ENCODE measurements at places on chromosomes 5 and 9.

DNA sequence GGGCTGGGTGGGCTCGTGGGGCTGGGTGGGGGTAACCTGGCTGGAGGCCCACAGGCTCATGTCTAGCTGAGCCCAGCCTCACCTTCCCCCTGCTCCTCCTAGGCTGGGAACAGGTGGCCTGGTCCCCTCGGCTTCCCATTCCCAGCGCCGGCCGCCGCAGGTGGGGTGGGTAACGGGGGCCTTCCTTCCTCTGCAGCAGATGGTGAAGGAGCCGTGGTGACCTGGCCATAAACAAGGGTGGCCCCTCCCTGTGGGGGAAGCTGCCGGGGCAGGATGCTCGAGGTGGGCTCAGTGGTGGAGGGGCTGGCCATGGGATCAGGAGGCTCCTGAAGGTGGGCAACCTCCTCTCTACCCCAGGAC, 41.0 kb upstream of the EGFL7 start:
- ATAC-seq: no peak

DNA sequence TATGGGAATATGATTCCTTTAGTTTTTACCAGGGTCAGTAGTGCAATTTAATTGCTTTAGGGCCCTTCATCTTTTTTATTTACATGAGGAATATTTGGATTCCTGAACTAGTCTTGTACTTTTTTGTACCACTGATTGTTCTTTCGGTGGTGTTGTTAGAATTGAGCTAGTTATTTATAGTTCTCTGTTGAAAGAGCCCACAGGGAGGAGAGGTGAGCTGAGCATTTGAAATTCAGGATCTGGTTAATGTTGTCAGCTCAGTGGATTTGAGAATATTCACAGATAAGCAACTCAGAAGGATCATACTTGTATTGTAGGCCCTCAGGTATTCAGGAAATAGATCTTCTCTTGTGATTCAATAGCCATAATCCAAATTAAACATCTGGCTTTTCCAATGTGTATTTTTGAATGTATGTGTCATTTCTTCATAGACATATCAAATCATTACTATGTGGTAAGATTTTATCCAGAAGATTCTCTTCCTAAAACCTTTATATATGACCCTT, 613.2 kb downstream of the ISL1 start:
- ATAC-seq: no peak

- ATAC-seq: no peak
Measured at GRCh38 chr9:79662537-79662956, 90.8 kb downstream of the TLE4 start.

- ATAC-seq: no peak
Measured at GRCh38 chr5:37836592-37837413, 3.0 kb downstream of the GDNF start.

DNA sequence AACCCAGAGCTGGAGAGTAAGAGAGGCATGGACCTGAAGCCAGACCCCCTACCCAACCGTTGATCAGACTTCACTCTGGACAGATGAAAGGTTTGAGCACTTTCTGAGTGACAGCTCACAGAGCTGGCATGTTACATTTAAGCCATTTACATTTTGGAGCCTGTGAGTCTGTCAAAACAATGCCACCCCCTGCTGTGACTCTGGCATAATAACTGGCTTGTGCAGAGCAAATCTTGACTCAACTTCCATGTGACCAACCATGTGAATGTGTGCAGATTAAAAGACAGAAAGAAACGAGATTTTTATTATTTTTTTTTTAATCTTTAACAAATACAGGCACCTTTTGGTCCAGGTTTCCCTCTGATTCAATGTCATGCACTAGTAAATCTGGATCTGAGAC, 48.5 kb downstream of the MFAP3 start:
- no peak for ATAC-seq

- ATAC-seq: no peak
Measured at GRCh38 chr9:18260521-18260920, 213.4 kb upstream of the ADAMTSL1 start.

DNA sequence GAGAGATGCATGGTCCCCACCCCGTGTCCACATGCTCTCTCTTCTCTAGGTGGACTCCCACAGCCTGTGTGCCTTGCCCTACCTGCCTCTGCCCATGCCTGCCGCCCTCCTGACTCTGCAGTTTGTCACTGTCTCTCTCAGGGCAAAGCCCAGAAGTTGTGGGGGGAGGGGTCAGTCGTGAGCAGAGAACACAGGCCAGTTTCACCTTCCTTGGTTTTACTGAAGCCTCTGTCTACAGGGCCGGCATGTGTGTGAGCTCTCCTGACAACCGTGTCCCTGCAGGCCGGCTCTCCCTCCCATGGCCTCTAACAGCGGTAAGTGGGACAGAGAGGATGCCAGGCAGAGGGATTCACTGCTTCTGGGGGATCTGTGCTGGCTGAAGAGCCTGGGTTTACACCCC, 43.5 kb upstream of the SLC25A51 start:
- ATAC-seq: no peak

DNA sequence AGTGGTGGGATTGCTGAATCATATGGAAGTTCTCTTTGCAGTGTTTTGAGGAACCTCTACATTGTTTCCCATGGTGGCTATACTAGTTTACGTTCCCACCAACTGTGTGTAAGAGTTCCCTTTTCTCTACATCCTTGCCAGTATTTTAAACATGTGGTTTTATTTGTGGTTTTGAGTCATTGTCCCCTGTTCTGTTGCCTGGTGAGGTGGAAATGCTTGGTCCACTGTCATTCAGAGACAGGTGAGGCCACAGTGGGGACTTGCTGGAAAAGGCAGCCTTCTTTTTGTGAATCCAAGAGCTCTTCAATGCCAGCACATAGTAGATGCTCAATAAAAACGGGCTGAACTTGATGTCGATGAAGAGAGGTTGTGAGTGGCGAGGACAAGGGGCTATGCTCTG, 44.2 kb downstream of the SH3PXD2B start:
- peak; percentile 25 for ATAC-seq

GRCh38 chr5:102955488-102955887, 164.4 kb downstream of the GIN1 start:
- ATAC-seq: no peak

DNA sequence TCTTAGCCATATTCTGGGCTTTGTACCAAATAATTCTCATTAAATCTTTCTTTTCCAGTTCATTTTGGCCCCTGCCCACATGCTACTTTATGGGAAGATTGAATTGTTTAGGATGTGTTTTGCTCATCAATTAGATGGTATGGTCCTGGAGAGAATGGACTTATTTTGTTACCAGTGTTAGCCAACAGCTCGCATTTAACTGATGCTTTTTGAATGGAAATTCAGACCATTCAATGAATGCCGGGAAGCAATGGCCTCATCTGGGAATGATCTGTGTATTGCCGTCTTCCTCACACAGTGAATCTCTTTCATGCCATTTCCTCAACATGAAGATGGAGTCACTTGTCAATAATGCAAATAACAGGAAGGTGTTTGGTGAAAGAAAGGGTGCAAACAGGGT, 370.6 kb upstream of the PIK3R1 start:
- ATAC-seq: no peak

- no peak for ATAC-seq
Measured at GRCh38 chr5:164057121-164057520, 551.7 kb downstream of the MAT2B start.

DNA sequence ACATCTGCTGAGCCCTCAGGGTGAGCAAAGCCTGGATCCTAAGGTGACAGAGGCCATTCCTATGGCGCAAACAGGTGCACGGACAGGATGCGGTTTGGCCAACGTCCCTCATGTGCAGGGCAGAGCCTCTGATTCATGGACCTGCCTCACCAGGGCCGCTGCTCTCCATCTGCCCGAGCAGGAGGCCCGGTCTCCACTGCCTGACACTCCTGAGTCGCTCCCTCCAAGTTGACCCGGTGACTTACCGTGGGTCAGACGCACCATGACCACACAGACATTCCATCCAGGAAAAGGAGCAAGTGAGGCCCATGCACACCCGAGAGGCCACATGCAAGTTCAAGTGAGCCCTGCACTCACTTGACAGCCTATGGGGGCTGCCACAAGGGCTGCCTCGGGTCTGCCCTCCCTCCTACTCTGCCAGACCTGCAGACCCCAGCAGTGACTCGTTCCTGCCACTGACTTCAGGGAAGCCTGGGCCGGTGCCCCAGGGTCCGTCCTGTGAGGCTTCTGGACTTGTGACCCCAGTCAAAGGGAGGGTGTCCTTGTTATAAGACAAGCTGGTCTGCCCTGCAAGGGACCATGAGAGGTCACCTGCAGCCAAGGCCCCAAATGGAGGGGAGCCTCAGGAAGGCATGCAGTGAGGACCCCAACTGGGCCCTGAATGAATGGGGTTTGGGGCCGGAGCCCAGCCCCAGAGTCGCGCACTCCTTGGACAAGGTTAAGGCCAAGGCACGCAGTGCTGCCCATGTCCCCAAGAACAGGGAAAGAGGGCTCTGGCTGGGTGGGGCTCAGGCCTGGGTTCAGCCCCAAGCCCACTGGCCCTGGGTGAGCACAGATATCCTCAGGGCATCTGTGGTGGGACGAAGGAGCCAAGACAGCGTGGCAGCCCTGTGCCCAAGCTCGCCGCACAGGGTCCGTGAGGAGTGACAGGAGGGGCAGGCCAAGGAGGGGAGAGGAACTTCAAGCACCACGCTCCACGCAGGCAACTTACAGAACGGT, 10.1 kb downstream of the BRD3OS start:
- no peak for ATAC-seq

- ATAC-seq: no peak
Measured at GRCh38 chr9:105093685-105094084, 150.8 kb upstream of the SLC44A1 start.

- ATAC-seq: no peak
Measured at GRCh38 chr9:82443312-82443711, 454.7 kb downstream of the SPATA31D1 start.

GRCh38 chr5:4544049-4544670, 596.0 kb upstream of the ADAMTS16 start:
- no peak for ATAC-seq

- ATAC-seq: peak; percentile 81
Measured at GRCh38 chr5:40570408-40571129, 109.1 kb upstream of the PTGER4 start.

GRCh38 chr5:37787742-37788141, 52.1 kb downstream of the GDNF start:
- no peak for ATAC-seq

- no peak for ATAC-seq
Measured at GRCh38 chr5:145978708-145979107, 42.3 kb downstream of the SH3RF2 start.

DNA sequence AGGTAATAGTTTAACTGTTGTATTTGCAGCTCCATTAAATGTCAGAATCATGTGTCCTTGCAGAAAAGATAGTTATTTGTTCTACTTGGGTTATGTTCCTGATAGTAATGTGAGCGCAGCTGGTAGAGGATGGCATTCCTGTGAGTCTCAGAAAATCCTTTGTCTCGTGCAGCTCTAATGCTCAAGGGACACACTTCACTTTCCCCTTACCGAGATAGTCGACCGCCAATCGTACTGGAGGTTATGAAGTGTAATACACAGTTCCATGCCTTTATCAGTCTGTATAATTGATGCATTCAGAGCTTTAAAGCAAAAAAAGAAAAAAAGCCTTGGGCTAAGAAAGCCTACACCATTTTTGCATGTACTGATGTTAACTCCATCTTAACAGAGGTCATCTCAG, 60.2 kb upstream of the SRP19 start:
- no peak for ATAC-seq

DNA sequence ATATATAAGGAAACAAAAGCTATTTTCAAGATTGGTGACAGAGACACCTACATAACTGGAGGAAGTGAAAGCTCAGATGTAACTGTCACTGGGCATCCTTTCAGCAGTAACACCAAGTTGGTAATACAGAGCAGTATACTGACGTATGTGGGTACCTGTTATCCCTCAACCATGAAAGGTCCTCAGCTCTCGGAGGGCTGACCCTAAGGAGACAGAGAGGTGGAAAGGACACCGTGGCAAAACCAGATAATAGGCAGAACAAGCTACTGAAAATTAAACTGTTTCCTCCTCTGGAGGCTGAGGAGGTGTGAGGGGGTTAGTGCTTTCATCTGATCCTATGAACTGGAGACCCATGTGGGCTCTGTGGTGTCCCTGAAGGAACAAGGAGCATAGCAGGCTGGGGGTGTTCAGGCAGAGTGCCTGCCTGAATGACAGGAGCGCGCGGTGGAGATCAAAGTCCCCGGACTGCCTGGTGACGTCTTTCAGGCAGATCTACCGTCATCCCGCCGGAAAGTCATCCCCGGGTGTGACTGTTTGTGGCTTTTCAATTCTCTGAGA, 130.2 kb upstream of the FSTL4 start:
- ATAC-seq: no peak

DNA sequence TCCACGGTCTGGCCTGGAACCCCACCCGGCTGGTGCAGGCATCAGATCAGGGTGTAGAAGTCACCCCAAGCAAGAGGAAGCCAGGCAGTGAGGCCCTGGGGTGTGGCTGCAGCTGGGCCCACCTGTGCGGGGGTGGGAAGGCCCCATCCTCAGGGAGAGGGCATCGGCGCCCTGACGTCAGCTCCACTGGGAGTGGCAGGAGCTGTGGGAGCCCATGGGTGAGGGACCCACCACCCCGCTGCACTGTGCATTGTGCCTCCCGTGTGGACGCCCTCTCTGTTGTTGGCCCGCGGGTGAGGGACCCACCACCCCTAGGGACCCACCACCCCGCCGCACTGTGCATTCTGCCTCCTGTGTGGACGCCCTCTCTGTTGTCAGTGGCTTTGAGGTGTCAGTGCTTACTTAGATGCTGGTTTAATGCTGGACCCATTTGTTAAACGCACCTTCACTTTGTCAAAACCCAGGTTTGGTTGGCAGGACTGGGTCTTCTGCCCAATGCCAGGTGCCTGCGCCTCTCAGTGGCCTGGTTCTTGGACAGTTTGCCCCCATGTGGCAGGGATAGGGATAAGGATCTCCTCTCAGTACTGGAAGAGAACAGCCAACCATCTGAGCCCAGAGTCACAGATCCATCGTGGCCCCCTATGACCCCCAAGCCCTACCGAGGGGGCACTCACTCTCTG, 6.9 kb upstream of the EXOC3 start:
- ATAC-seq: no peak

DNA sequence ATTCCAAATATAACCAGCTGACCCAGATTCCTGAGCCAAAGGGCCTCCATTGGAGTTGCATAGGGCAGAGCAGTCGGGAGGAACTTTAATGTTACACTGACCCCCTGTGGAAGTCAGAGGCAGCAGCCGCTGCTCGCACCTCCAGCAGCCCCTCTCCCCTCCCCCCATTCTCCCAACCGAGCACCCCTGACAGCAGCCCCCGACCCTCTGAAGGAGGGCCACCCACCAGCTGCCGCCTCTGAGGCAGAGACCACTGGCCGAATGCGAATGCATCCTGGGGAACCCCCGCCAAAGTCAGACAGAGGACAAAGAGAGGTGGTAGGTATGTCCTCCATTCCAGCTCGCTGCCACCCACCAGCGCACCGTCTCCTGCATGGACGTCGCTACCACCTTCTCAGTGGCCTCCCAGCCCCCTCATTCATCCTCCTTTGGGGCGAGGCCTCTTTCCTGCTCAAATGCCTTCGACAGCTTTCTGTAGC, 231.0 kb downstream of the CDK5RAP2 start:
- ATAC-seq: no peak

- ATAC-seq: no peak
Measured at GRCh38 chr5:122137702-122138101, 8.4 kb downstream of the ZNF474 start.

GRCh38 chr9:78167356-78167755, 68.5 kb upstream of the CEP78 start:
- ATAC-seq: no peak

All from activated CD4-positive, CD25-positive, alpha-beta regulatory T cell treated with anti-CD3 and anti-CD28 coated beads, Interleukin-2, amount 50 U/mL, for 24 hours (primary cell).